ENCODE measurements at places on chromosomes 12 and 14.

- DNase-seq: no peak
Measured at GRCh38 chr14:59428581-59429012, 36.6 kb downstream of the GPR135 start.

DNA sequence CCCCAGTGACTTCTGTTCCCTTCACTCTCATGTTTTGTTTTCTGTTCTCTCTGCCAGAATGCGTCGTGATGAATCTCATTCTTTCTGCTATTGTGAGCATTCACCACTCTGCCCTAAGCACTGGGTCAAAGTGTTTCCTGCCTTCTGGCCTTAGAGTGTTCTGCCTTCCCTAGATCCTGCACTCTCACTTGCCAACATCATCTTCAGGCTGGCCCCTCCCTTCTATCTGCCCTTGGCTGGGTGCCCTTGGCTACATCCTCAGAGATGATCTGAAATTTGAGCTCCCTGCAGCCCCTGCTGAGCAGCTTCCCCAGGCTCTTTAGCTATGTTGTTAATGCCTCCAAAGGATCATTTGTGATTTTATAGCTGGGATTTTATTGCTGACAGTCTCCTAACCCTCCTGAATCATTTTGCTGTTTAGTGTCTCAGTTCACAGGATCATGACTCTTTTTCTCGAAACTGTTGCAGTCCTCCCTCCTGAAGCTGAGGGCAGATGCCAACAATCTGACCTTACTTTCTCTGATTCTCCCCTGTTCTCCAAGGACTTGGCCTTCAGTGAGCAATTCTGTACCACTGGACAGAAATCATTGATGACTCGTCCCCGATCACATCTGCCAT lies 4.5 kb downstream of the DHRS2 start:
- no peak for DNase-seq

DNA sequence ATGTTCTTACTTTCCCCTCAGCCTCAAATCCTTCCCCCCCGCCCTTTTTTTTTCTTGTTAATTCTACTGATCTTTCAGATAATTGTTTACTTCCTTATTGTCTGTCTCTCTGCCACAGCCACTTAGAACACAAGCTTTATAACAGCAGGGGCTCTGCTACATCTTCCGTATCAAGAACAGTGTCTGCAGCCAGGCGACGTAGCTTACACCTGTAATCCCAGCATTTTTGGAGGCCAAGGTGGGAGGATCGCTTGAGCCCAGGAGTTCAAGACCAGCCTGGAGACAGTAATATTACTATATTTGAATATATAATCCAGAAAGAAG lies 5.4 kb downstream of the SOS2 start:
- DNase-seq: no peak

GRCh38 chr14:68210729-68211299 lies 391.2 kb downstream of the RAD51B start:
- peak; percentile 46 for DNase-seq

DNA sequence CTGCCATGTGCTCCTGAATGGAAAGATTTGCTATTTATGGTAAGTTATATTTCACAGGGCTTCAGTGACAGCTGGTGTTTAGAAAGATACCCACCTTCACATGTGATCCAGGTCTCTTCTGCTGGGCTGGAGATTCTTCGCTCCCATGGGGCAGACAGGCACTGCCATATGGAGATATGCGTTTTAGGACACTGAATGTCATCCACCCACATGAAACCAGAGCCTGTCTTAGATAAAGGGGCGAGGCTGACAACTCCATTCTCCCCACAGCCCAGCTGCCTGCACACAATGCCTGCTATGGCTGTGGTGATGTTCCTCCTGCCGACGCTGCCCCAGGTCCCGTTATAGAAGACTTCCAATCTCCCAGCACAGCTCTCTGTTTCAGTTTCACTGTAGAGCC lies 69.4 kb downstream of the ACSM4 start:
- no peak for DNase-seq

GRCh38 chr14:95903616-95904107 lies 27.0 kb downstream of the TUNAR start:
- DNase-seq: no peak

GRCh38 chr14:34785223-34786006 lies 71.0 kb upstream of the CFL2 start:
- no peak for DNase-seq

GRCh38 chr14:64504310-64504896 lies at the start of gene ZBTB1:
ZBTB1 (plus strand) TSS chr14:64504770; CDS start chr14:64521505, 16,735 bp downstream.
- peak; percentile 80 for DNase-seq

DNA sequence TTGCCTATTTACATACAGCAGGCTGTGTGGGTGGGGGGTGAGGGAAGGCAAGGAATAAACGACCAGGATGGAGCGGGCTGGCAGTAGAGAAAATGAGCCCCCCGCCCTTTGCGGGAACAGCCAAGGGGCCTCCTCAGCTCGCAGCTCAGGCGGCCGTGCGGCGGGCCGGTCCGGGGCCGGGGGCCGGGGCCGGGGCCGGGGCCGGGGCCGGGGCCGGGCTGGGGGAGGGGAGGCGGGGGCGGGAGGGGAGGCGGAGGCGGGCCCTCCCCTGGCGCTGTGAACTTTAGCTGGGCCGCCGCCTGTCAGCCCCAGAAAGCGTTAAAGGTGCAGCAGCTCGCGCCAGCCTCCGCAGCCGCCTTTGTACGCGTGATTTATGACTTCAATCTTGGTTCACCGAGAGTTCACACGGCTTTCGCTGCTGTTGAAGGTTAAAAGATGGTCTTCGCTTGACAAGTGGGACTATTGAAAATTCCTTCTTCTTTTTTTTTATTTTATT lies 28.8 kb downstream of the HOXC4 start:
- DNase-seq: peak; percentile 38

DNA sequence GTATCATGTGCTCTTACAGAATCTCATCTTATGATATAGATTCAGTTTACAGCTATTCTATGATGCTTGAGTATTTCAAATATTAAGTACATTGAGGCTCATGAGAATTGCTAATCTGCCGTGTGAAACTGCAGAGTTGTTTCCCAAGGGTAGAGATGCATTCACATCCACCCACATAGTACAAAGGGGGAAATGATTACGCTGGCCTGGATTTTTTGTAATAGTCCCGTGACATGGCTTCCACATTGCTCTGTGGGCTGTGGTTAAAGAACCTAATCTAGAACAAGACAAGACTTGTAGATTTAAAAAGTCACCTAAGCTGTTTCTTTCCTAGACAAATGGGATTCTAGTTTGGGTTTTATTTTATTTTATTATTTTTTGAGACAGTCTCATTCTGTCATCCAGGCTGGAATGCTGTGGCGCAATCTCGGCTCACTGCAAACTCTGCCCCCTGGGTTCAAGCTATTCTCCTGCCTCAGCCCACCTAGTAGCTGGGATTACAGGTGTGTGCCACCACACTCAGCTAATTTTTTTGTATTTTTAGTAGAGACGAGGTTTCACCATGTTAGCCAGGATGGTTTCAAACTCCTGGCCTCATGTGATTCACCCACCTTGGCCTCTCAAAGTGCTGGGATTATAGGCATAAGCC lies 13.0 kb upstream of the RIOX1 start:
- no peak for DNase-seq

DNA sequence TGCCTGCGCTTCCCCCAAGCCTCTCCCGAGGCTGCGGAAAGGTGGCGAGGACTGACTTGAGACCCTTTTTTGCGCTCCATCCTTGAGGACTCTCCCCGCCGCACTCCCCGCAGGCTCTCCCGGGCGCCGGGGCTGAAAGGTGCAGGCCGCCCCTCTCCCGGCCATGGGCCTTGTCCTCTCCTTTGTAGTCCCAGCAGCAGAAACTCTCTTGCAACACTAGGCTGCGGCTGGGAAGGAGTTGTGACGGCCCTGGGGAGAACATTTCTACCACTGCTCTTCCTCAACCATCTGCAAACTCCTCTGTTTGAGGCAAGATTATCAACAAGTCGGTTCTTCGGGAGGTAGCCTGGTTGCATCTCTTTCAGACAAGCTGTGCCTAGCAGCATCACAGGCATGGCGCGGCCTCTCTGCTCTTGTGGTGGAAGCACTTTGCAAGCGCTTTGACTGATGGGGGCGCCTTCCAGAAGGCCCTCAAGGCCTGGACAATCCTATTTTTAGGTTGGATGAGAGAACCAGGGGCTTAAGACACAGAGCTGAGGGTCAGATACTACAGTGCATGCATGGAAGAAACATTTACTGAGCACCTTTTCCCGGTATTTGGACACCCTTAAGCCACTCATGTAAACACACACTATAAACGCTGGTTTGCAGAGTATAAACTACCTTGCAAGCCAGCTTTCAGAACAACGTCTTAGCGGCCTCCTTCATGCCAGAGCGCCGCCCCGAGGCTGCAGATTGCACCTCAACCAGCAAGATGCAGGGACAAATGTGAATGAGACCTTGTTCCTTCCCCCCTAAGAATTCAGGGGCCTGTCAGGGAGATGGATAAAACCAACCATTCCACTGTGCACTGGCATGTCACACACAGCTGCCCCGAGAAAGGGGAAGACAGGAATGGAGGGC lies 1.2 kb upstream of the PRIMA1 start:
- no peak for DNase-seq

- DNase-seq: no peak
Measured at GRCh38 chr14:68262567-68262966, 443.0 kb downstream of the RAD51B start.

DNA sequence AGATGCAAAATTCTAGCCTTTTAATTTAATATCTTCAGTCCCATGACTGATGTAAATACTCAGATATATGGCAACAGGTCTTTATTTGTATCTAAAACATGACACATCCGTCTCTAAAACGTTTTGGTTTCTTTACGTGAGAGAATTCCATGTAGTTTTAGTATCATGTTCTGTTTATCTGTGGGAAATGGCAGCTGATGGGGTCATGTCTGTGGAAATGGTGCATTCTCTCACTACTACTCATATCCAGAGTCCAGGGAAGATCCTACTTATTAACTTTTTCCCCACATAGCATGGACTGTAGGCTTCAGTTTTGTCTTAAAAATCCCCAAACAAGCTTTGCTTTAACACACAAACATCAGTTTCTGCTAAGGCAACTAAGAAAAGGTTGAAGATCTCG lies 53.8 kb downstream of the SPTLC2 start:
- no peak for DNase-seq

DNA sequence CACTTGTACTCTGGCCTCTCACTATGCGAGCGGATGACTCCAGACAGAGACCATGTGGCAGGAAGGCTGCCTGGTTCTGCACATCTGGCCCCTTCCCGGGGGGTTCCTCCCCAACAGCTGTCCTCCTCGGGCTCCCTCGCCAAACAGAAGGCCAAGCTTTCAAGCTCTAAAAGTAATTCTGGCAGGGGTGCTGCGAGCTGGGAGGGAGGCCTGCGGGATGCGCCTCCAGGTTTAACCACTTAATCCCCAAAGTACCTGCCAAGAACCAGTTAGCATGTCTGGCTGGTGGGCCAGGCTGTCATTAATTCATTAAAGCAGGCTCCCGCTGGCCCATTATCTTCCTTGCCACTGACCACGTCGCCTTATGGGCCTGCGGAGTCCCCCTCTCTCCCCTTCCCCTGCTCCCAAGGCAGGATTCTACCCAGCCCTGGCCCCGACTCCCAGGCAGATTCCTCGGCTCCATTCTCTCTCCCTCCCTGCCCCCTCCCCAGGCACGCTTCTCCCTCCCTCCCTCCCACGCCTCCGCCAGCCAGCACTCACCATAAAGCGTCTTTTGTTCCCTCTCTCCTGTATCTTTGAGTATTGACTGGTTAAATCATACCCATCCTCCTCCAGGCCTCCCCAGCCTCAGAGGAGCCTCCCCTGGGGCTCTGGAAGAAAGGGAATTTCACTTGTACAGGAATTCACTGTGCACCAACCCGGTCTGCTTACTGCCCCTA lies 4.9 kb downstream of the HRK start:
- DNase-seq: no peak

DNA sequence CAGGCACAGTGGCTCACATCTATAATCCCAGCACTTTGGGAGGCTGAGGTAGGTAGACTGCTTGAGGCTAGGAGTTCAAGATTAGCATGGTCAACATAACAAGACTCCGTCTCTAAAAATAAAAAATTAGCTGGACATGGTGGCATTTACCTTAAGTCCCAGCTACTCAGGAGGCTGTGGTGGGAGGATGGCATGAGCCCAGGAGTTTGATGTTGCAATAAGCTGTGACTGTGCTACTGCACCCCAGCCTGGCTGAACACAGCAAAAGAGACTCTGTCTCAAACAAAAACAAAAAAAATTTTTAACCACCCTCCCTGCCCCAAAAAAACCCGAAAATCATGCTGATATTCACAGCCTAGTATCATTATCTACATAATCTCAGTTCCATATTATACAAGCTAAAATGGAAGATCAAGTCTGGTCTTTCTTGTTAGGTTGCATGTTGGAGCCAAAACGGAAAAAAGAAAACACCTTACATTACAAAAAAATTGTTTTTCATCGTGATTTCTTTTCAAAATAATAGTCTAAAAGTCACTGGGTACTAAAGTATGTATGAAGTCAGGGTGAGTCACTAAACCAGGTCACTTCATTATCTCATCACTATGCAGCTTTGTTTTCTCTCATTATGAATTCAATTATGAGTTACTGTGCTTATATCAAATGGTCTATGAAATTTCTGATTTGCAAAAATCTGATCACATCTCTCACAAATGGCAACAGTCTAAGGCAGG lies 13.8 kb downstream of the GXYLT1 start:
- DNase-seq: no peak

- no peak for DNase-seq
Measured at GRCh38 chr14:78401866-78402265, 231.7 kb downstream of the NRXN3 start.

DNA sequence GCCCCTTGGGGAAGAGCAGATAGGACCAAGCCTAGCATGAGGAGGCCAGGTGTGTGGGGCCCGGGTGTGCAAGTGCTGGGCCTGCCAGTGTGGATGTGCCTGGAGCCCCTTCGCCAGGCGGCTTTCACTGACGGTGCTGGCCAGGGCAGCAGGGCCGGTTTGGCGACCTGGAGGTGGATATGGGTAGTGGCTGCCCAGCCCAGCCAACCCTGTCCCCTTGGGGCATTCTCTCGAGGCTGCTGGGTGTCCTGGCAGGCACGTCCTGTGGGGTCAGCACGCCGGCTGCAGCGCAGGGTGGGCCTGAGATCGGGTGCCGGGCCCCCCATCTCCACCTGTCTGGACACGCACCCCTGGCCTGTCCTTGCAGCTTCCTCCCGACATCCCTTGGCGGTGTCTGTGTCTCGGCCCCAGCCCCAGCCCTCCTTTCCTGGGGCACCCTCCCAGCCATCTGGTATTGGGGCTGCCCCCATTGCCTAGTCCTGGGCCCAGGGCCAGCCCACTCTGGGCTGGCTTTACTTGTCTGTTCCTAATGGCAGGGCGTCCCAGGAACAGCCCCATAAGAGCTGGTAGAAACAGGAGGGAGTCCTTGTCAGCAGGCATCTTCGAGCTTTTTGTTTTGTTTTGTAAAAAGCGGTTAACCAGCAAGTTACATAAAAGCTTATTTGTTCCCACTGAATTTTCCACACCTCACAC lies 7.2 kb upstream of the CRIP2 start:
- DNase-seq: no peak

- DNase-seq: no peak
Measured at GRCh38 chr12:20089077-20089476, 279.3 kb upstream of the PDE3A start.

DNA sequence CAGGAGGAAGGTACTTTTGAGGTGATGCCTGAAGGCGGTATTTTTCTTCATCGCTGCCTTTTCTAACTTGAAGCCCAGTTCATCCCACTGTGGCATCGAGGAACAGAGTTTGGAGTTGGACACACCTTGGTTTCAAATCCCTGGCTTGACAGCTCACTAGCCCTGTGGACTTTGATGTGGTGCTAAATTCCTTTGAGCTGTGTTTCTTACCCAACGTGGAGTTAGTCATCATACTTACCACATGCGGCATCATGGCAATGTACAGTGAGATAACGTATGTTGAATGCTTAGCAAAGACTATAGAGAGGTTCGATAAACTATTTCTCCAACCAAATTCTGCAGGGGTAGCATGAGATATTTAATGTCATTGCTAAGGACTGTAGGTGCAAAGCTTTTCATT lies 3.4 kb downstream of the PLEKHG3 start:
- DNase-seq: peak; percentile 24

- no peak for DNase-seq
Measured at GRCh38 chr14:100677554-100678468, 48.9 kb upstream of the DLK1 start.

Data from activated CD4-positive, alpha-beta T cell treated with anti-CD3 and anti-CD28 coated beads for 4 hours (primary cell).